MM.1S (cell line): ENCODE measurements at places on chromosomes 6 and 20.
A peak's percentile ranks its signal among the peaks of the same experiment; 100 is the strongest.

- no peak for DNase-seq
Measured at GRCh38 chr20:49821870-49822331, 9.3 kb downstream of the SLC9A8 start.

GRCh38 chr6:17486680-17487079, 93.3 kb downstream of the CAP2 start:
- DNase-seq = no peak

GRCh38 chr20:63697357-63697867, 960 bp downstream of the TNFRSF6B start:
- no peak for DNase-seq

DNA sequence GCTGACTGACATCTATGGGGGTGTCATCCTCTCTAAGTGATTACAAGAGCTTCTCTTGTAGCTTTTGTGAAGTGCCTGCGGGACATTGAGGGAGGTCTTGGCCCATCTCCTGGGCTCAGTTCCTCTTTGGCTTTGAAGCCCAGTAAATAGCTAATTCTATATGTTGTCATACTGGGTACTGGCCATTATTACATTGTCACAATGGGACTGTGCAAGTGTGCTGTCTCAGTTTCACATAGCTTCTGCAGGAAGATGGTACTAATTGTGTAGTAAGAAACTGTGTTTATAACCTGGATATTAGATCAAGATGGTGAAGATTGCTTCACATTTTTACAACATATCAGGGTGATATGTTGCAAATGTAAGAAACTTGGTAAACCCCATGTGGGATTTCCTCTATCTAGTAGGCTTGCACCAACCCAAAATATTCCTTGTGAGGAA, 19.9 kb downstream of the SPINT3 start:
- DNase-seq = no peak

DNA sequence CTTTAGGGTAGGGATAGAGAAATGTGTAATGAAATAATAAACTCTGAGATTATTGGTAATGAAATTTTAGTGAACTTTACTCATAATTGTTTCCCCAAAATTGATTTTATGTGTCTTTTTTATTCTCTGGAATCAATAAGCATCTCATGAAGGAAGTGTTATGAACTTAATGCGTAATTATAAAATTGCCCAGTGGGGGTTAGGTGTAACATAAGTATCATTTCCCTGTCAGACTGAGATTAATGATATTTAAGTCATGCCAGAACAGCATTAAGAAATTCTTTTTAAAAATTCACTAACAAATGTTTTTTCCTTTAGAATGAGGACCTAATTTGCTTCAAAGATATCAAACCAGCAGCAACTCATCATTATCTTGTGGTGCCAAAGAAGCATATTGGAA, 10.0 kb downstream of the HINT3 start:
- no peak for DNase-seq

DNA sequence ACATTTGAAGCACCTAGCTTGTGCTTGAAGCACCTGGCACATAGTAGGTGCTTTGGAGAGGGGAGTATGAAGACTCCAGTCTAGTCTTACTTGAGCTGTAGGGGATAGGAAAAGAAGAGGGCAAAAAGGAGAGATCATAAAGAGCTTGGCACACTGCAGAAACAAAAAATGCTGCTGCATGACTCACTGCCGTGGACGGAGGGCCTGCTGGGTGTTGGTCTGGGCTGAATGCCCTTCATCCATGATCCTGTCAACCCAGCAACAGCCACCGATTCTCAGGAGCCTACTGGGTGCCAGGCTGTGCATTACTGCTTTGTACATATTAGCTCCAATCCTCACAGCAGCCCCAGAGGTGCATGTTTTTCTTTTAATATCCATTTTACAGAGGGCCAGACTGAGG, 6.0 kb downstream of the PDYN start:
- DNase-seq = no peak

DNA sequence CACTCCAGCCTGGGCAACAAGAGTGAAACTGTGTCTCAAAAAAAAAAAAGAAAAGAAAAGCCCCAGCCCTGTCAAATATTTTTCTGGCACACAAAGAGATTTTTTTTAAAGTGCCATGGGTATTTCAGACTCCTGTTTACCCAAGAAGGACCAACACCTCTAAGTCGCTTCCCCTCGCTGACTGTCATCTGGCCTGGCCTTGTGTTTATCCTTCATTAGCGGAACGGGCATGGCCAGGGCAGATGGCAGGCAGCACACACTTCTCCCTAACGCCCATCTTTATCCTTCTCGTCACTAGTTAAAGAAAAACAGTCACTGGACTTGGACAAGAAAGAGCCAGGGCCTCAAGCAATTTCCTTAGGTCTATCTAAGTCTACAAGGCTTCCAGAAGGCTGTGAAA, 7.3 kb upstream of the CBFA2T2 start:
- no peak for DNase-seq

GRCh38 chr6:14178083-14178445, 60.5 kb downstream of the CD83 start:
- no peak for DNase-seq

DNA sequence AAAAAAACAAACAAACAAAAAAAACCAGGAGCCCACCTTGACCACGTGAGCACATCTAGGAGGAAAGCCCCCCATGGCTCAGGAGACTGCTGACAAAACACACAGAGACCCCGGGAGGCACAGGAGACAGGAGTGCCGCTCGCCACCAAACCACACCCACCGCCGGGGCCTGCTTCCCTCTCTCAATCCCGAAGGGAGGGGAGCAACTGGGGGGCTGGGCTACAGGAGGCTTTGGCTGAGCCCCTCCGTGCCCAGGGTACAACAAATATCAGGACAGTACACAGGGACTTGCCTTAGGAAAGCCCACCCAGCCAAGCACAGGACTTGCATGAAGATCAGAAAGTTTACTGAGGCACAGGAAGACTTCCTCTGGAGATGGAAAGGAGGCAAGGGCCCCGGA, 102.5 kb downstream of the TAF4 start:
- DNase-seq = no peak

GRCh38 chr20:16446991-16447390, 126.3 kb downstream of the KIF16B start:
- DNase-seq = no peak

DNA sequence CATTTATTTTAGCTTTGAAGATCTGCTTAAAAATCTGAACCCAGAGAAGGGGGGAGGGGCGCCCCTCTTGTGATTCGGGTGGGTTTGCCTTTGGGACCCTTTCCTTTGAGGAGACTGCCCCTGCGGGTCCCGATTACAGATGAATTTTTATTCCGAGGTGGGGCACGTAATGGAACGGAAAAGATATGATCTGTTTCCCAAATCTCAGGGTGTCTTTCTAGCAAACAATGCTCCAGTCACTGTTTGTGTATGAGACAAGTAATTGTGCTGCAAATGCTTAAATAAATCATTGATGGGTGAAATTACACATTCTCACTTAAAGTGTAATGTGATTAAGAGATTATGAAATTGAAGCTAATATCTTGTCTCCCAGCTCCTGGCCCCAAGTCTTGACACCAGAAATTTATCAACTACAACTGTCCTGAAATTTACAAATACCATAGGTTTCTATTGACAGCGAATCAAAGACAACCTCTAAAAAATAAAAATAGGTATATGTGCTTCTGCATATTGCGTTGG, 30.7 kb downstream of the TFAP2A start:
- DNase-seq = no peak

DNA sequence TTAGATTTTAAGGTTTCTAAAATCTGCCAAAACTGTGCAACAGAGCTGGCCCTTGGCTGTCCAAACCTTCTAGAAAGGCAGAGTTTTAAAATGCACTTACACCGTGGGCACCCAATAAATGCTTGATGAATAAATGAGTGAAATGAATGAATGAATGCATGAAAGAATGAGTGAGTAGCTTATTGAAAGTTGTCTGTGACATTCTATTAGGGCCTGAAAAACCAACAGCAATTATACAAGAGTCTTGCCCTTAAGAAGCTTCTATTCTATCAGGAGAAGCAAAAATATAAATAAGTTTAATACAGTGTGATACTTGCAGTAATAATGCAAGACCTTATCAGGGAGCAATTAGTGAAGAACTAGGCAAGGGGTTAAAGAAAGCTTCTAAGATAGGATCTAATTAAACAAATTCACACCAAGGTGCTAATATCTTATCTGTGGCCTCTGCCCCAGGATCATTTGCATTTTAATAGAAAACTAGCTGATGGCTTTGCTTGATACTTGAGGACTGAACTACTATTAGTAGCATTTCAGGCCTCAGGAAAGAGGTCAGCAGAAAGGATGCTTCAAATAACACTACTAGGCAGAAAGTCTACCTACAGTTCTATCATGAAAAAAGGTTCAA, 230.7 kb downstream of the GMPR start:
- no peak for DNase-seq

DNA sequence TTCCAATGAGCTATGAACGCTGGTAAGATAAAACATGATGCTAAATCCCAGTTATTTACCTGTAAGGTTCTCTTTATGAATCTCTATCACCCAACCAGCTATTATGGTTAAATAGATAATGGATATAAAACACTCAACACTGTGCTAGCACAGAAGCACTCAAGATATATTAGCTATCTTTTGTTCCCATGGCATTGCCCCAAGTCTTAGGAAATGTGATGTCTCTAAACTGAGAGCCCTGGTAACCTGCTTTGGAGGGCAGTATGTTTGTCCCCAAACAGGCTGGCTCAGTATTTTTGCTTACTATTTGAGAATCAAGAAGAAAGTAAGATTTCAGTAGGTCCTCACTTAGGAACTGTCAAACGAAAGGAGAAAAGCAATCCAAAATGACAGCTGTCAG, 90.5 kb downstream of the BTBD9 start:
- no peak for DNase-seq

DNA sequence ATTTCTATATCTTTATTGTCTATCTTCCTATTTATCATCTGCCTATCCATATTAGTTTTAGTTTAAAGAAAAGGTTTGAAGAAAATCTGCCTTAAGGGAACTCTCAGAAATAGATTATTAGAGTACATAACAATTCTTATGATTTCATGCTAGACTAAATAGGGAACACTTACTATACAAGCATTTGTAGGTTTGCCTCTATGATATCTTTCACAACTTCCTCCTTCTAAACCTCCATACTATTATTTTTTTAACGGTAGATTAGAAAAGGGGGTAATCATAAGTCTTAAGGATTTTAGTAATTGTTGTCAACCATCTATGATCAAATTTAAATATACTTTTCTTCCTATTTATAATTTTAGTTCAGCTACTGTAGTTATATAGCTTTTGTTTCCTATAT, 11.6 kb upstream of the DSE start:
- no peak for DNase-seq

- DNase-seq = peak; percentile 72
Measured at GRCh38 chr6:5869261-5869660, 137.5 kb downstream of the NRN1 start.

- peak; percentile 70 for DNase-seq
Measured at GRCh38 chr6:16511723-16512489, 249.4 kb downstream of the ATXN1 start.

GRCh38 chr6:95784019-95784418, 206.7 kb downstream of the MANEA start:
- no peak for DNase-seq

DNA sequence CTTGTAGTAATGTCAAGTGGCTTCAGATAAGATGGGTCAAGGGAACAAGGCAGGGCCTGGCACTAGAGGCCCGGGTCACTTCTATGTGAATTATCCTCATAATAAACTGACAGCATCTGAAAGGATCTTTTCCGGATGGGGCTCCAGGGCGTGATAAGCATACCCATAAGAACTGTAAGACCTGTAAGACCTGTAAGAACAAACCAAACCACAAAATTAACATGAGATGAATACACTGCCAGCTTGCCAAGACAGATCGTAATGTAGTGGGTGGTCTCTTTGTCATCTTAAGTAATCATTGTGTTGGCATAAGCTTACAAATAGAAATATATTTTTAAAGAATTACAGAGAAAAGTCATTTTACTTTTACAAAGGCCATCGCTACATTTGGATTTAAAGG, 334.9 kb downstream of the RFPL4B start:
- DNase-seq = no peak

- DNase-seq = no peak
Measured at GRCh38 chr6:126949786-126950185, 168.7 kb upstream of the RSPO3 start.

- DNase-seq = no peak
Measured at GRCh38 chr6:17289630-17290061, 8.5 kb downstream of the RBM24 start.

DNA sequence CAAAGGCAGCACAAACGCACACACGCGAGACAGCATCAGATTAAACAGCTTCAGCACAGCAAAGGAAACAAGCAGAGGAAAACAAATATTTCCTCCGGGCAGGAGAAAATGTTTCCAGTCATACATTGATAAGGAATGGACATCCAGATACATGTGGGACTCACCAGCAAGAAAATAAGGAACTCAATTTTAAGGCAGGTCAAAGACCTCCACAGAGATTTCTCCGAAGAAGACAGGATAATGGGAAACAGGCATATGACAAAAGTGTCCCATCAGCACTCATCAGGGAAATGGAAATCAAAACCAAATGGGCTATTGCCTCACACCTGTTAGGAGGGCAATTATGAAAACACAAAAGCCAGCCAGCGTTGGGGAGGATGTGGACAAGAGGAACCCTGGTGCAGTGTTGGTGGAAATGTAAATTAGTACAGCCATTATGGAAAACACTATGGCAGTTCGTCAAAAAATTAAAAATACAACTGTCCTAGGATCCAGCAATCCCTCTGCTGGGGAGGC, 9.7 kb upstream of the SLCO4A1 start:
- DNase-seq = no peak

- no peak for DNase-seq
Measured at GRCh38 chr6:98828211-98828788, 6.1 kb upstream of the POU3F2 start.

DNA sequence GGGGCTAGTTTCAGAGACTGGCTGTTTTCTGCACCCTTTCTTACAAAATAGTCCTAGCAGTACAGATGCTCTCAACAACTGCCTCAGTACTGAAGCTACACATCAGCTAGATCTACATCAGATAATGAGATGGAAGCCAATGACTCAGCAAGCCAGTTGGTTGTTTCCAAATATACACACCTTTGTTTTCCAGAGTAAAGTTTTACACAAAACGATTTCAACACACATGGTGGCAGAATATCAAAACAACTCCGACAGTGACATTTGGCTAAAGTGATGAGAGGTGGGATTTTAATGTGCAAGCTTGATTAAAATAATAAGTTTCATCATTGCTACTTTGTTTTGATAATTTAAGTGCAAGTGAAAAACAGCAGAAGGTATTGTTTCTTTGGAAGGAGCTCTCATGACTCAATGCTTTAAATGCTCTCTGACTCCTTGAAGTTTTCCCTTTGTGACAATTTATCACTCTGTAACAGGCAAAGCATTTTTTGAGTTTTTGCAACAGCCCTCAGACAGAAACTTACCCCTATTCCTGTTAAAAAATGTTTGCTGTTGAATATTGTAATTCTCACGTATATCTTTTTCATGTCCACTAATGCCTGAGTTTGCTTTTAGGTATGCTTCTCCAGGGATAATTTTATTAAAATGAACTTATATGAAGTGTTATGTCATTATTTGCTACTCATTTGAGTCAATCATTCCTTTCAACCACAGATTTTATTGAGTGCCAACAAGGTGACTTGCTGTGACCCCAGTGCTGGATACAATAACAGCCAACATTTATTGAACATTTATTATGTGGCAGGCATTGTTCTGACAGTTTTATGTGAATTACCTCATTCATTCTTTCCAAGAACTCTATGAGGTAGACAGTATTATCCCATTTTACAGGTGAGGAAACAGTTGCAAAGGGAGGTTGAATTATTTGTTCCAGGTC, 882.0 kb downstream of the TFAP2A start:
- no peak for DNase-seq

GRCh38 chr6:91057689-91058088, 470.8 kb upstream of the MAP3K7 start:
- DNase-seq = no peak
